Sciatic nerve (tissue), 2 donors: ENCODE measurements at places on chromosomes 13 and 19. TPM values are rescaled to one million over a fixed set of nuclear protein-coding genes. Genes with fewer than 3 reads are reported as not detected.

AXL gene
- 65.8 TPM for total RNA-seq

TGFBR3L gene
- total RNA-seq: not detected

OR7D2 gene
- total RNA-seq: not detected

CYP2A6 gene
- not detected for total RNA-seq

FGF22 gene
- 3.2 TPM for total RNA-seq

KLK6 gene
- total RNA-seq: 8.8 TPM

PRKACA gene
- total RNA-seq: 78.0 TPM

PLPP2 gene
- total RNA-seq: 8.6 TPM

NCCRP1 gene
- total RNA-seq: not detected

SIGLEC12 gene
- total RNA-seq: not detected

FGF21 gene
- total RNA-seq: not detected

PNMA8A gene
- 9.3 TPM for total RNA-seq
